ENCODE measurements at places on chromosomes 4 and X.

DNA sequence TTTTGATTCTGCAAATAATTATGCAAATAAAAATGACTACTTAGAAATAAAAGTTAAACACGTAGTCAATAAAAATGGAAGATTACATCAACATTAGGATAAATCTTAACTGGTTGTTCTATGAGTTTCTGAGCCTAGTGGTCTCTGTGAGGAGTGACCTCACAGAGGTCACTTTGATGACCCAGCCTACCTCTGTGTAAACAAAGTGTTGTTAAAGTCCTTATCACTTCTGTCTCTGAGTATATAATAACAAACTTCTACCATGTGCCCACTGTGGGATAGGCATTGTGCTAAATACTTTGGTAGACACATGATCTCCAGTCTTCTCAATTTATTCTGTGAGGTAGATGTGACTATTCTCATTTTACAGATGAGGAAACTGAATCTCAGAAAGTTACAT is 85.4 kb downstream of the PDE5A start:
- DNase-seq: no peak

DNA sequence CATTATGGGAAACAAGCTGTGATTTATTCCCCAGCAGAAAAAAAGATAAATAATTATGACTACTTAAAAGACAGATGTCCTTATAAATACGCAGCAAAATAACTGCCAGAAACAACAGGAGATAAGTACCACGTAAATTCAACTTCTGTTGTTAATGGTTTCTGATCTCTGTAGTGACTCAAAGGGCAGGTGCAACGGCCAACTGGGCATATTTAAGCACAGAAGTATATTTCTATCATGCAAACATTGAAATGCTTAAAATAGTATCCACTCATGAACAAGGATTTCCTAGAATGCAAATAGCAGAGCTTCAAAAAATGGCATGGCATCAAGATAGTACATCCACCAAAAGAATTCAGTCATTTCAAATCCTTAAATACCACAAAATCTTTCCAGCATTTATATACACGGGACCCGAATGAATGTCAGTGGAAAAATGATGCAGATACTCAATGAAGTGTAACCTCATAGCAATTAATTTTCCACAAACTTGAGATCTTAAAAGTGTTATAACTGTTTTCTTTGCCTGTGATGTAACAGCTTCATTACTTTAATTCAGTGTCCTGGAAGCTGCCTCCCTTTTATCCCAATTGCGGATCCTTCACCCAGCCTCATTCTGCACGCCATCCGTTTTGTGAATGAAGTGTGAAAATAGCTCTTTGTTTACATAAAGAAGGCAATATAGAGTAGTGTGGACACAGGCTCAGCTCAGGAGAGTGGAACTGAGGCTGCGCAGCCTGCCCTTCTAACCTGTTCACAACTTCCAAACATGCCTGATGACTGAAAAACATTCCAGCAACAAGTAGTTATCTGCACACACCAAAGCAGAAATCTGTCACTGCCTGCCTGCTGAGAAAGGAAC is 10.2 kb downstream of the PDGFC start:
- DNase-seq: no peak

- no peak for DNase-seq
Observed at GRCh38 chr4:36360755-36361154, 79.3 kb downstream of the DTHD1 start.

DNA sequence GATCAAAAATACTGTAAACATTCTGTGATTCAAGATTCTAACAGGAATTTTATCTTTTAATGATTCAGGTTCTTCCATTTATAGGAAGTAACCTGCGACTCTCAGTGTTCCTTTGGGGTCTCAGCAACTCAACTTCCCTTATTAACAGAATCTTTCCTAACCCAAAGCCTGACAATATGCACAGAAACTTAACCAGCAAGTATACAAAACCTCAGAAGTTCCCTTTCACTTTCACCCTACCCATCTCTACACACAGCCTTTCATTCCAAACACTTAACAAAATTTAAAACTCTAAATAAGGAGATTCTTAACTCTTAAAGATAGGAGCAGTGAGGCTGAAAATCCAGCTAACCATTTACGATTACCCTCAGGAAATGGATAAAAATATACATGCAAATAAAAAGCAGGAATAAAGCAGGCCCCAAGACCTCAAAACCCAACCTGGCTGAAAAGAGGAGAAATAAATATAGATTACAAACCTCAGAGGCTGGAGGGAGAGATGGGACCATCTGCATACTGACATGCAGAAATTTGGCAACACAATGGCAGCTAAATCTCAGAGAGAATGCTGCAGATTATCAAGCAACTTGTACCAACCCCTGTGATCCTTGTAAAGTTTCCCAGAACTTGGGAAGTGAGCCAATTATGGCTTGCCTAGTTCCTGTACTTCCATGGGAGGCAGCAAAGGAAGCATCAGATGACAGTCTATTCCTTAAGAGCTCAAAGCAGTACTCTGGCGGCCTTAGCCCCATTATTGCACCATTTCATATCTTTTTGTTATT is 101.0 kb downstream of the ATP11C start:
- DNase-seq: no peak

DNA sequence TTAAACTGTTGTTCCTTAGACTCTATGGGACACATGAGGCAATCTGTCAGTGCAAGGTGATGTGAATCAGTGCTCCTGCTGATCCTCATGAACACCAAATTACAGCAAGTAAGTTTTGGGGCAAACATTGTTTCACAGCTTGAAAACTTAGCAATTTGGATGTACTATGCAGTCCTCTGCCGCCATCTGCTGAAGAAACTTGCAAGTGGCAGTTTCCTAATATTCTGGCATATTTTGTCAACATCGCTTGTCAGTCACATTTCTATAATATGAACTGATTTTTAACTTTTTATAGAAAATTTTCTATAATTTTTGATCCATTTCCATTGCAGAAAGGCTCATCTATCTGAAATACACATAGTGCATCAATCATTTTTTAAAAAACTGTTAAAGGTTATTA is 56.3 kb downstream of the ZAR1 start:
- no peak for DNase-seq

DNA sequence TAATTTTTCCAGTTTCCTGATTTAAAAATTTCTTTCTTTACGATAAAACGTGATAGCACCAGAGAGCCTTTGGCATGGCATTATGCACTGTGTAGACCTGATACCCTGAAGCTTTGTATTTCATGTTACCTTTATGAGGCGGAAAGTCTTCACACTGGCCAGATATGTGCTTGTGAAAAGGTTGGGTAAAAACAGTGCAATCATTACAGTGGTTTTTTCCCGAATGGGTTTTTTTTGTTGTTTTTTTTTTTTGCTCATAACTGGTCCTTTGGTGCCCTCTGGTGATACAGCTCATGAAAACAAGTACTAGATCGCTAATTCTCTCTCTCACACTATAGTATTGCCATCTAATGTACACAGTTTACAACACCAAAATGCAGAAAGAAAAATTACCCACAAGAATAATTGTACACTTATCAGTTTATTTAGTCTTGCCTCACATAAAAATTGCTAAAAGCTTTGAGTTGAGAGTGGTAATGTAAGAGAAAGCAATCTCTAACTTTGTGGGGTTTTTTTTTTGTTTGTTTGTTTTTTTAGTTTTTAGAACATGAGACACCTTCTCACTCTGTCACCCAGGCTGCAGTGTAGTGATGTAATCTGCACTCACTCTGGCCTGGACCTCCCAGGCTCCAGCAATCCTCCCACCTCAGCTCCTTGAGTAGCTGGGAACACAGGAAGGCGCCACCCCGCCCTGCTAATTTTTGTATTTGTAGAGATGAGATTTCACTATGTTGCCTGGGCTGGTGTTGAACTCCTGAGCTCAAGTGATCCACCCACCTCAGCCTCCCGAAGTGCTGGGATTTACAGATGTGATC is 21.3 kb downstream of the SPCS3 start:
- DNase-seq: peak; percentile 30

- no peak for DNase-seq
Observed at GRCh38 chr4:136709897-136710296, 822.4 kb downstream of the PCDH18 start.

- peak; percentile 8 for DNase-seq
Observed at GRCh38 chr4:186798951-186799659, 75.4 kb upstream of the FAT1 start.

- no peak for DNase-seq
Observed at GRCh38 chr4:175306436-175306835, 388.3 kb downstream of the ADAM29 start.

- no peak for DNase-seq
Observed at GRCh38 chrX:116873671-116874070, 410.9 kb upstream of the CT83 start.

- no peak for DNase-seq
Observed at GRCh38 chr4:151530783-151531182, 121.8 kb downstream of the FHIP1A start.

DNA sequence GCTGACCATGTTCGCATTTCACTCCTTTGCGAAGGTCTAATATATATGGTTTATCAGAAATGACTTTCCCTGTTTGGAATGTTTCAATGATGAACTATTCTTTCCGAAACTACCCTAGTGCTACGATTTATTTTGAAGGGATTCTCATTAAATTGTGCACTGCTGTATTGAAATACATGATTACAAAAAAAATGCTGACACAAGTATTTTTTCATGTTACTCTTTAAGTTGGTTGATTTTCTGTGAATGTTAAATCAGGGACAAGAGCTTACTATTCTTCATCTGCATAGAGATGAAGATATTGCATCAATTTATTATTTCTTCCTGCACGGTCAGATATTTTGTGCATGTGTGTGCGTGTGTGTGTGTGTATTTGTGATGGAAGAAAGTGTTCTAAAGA is 731.5 kb upstream of the AGA start:
- no peak for DNase-seq

DNA sequence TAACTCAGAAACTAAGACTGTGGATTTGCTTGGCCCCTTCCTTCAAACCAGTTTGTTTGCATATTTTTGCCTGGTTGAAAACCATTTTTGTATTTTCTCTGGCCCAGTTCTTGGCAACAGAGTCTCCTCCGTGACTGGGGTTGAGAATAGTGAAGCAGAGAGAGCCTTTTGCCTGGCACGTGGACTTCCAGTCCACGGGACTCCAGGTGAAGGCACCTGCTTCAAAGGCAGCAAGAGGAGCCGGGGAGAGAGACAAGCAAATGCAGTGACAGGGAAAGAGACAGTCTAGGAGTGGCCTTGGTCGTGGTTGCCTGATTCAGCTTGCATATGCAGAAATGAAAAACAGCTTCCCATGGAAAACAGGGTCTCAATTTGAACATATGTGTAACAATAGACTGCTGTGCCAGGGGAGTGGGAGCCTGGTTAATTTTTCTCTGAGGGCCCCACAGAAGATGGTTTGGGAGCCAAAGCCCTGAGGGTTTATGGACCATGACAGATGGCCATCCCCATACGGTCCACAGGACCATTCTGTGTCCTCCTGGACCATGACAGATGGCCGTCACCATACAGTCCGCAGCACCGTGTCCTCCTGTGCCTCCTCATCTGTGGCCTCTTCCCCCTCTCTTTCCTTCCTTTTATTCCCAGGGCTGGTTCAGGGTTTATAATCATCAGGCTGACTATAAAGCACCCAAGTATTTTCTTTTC is 272.2 kb upstream of the RASGEF1B start:
- DNase-seq: no peak

- no peak for DNase-seq
Observed at GRCh38 chr4:119189638-119190037, 22.9 kb upstream of the USP53 start.

GRCh38 chrX:53678667-53679066 is 7.9 kb downstream of the HUWE1 start:
- no peak for DNase-seq

- no peak for DNase-seq
Observed at GRCh38 chrX:83469551-83469950, 38.5 kb upstream of the POU3F4 start.

- DNase-seq: no peak
Observed at GRCh38 chr4:154067786-154068185, 278.9 kb upstream of the SFRP2 start.

GRCh38 chr4:134144337-134144736 is 57.3 kb downstream of the PABPC4L start:
- DNase-seq: no peak

DNA sequence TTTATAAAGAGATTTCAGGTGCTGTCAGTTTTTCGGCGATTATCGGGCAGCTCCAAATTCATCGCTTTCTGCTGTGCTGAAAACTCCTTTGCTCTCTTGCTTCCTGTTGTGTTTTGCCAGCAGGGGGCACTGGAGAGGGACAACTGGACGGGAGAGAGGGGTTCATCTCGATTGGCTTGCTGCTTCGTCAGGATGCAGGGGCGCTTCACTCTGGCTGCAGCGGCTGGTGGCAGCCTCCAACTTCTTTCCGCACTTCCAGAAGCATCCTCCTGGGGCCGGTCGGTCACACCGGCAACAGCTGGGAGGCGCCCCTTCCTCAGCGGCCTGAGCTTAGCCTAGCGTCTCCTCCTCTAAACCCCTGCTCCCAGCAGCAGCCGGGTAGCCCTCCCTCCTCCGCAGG is 29.5 kb downstream of the MSL3 start:
- DNase-seq: peak; percentile 46

GRCh38 chr4:155722336-155722735 is 36.5 kb upstream of the GUCY1B1 start:
- DNase-seq: no peak

DNA sequence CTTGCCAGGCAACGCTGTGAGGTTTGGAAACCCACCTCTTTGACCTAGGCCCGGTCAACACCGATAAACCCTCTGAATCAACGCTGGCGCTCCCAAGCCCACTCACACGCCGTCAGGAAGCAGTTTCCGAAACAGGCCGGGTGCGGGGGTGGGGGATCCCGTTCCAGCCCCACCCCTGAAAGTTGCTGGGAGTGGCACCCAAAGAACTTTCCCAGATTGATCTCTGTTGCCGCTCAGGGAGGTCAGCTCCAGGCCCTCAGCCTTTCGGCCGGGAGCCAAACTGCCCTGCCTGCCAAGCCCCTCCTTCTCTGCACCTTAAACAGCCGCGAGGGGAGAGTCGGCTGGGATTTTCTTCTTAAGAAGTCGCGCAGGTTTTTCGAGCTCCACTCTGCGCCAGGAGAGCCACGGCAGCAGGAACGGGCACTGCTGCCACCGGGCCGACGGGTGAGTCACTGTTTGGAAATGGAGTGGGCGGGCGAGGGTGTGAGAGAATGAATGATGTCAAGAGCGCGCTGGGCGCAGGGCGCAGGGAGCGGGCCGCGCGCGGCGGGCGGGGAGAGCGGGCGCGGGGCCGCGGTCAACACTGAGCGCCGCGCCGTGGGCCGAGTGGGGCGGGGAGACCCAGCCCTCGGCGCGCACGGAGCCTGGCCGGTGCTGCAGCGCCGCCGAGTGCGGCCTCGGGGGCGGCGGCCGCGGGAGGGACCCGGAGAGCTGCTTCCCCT is at the start of gene SGMS2:
SGMS2 (plus strand) TSS at position 583 of the 722 bp plus-strand sequence. CDS start 70,622 bp downstream, outside the sequence.
- DNase-seq: peak; percentile 15

DNA sequence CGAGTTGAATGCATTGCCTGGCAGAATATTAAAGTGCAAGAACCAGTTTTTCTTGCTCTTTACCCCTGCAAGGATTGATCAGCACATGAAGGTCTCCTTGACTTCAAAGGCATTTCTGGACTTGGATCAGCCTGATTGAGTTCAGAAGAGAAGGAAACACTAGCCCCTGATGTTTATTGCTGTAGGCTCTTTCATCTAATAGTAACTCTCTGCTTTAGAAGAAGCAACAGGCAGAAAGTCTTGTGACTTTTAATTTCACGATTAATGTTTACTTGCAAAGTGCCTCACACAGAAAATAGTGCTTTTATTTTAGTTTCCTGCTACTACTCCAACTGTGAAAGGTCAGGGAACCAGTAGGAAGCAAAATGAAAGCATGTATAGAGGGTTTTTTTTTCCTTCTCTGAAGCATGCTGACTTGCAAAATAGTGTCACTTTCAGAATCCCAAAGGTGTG is 69.1 kb downstream of the PCDH7 start:
- DNase-seq: no peak

- DNase-seq: no peak
Observed at GRCh38 chr4:181741513-181741912, 501.7 kb upstream of the TENM3 start.

GRCh38 chr4:179855469-179855868 is 2387.7 kb upstream of the TENM3 start:
- DNase-seq: no peak

Data from GM06990 (cell line).